ENCODE measurements at places on chromosomes 2 and 18.

GRCh38 chr2:29723255-29724001, 198.0 kb downstream of the ALK start:
- DNase-seq: no peak

- no peak for DNase-seq
These were observed 1355.4 kb upstream of the ACVR2A start for GRCh38 chr2:146489386-146489785.

DNA sequence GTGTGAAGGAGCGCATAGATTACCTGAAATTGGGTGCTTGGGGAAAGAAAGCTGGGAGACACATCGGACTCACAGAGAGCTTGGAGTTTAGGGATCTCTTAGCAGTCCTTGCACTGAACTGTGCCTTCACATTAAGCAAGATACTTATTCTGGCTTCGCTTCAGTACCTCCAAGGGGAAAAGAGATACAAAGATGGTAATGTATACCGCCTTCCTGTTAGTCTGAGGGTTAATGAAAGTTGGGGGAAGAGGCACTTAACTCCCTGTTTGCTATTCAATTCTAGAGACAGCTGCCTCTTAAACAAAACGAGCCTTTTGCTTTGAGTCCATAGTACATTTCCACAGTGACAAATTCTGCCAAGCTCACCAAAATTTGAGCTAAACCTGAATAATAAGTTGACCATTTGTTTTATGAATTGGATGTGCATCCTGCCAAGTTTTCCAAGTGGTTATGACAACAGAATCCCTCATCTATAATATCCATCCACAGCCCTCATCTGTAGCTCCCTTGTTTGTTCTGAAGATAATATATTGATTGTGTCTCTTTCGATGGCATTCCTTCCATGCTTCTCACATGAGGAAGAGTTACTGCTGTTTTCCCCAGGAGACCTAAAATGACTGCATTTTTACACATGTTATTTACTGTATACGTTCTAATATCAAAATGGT, 287.1 kb upstream of the ATP5MC3 start:
- DNase-seq: no peak

DNA sequence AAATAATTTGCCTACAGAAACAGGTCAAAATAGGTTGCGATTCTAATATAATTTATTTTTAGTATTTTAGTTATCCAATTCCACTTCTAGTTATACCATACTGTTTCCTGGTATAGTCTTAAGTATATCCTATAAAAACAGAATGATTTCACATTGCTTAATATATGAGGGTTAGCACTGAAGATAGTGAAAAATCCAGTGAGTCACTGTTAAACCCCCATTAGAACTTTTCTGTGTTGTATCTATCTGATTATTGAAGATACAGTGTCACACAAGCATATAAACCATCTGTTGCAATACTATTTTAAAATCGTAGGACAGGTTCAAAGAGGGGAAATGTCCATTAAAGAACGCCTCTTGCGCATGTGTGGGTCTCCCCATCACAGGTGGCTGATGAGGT, 110.0 kb downstream of the FEZ2 start:
- no peak for DNase-seq

DNA sequence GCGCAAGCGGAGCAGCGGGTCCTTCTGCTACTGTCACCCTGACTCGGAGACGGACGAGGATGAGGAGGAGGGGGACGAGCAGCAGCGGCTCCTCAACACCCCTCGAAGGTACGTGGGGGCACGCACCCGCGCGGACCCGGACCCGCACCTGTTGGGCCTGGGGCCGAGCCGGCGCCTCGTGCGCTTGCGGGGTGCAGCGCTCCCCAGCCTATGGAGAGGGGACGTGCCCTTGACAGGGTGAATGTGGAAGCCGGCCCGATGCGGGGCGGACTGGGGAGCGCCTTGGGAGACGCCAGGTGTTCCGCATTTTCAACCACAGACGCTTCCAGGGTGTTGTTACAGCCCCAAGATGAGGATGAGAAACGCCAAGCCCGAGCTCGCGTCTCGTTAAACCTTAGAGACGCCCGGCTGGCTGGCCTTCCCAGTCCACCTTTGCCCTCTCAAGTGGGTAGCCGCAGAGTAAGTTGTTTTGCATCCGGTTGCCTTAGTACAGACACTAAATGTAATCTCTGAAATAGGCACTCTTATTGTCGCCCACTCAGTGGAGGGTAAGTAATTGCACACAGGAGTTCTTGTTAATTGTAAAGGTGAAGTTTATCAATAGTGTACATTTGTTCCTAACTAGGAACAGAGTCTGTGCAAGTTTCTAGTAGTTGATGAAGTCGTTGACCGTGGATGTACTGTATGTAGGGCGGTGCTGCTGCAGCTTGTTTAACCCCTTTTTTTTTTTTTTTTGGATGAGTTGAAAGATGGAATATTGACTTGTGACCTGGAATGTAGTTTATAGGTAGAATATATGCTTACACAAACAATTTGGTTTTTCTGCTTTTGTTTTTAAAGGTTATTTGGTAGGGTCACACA, 815 bp downstream of the GMCL1 start:
- peak; percentile 70 for DNase-seq

GRCh38 chr2:241289053-241289452, 26.4 kb downstream of the HDLBP start:
- DNase-seq: no peak

DNA sequence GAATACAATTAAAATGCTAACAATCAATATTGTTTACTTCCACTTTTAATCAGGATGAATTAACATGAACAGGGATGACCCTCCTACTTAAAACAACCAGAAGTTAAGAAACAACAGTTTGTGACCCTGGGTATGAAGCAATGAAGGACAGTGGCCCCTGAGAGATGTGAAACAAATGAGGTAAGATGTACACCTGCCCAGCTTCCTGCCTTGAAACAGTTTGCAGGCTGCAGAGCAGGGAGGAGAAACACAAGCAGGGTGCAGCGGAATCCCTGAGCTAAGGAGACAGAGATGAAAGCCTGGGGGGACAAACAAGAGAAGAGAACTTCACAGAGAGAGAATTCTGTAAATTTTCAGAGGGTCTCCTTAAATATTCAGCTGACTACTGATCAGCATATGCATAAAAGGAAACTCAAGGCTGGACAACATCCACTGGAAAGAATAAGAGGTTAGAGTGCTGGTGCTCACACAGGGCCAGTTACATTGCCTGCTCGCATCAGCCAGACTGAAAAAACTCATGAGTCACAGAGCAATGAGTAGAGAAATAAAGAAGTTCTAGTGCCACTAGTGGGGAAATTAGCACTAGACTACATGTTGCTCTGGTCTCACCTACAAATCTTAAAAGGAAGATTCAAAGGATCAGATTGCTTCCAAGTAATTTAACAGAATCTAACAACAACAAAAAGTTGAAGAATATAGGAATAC, 106.4 kb downstream of the PID1 start:
- no peak for DNase-seq

DNA sequence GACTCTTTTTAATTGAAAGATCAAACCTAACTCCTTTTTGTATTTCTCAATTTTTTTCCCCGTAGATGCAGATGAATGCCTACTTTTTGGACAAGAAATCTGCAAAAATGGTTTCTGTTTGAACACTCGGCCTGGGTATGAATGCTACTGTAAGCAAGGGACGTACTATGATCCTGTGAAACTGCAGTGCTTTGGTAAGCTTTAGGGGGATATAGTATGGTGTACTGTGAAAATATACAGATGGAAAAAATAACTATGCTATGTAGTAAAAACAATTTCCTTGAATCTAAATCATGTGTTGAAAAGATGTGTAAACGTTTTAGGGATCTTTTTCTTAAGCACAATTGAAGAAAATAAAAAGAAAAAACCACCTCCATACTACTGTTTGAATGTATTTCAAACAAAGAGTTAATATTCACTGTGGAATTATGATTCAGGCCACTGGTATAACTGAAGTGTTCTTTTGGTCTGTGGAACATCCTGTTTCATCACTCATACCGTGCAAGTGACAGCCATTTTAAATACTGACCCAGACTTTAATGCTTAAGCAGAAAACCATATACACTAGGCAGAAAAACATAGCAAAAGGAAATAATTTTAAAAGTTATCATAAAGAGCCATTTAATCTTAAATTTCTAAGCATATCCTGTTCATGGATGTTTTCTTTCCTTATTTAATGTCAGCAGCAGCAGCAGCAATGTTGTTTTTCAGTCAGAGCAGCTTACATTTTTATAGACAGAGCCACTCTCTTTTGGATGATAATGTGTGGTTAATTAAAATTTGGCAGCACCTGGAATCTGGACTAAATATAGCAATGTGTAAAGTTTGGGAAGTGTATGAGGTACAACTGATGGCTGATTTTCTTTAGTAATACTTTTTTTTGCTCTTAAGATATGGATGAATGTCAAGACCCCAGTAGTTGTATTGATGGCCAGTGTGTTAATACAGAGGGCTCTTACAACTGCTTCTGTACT, 112.8 kb upstream of the RASGRP3 start:
- DNase-seq: no peak

DNA sequence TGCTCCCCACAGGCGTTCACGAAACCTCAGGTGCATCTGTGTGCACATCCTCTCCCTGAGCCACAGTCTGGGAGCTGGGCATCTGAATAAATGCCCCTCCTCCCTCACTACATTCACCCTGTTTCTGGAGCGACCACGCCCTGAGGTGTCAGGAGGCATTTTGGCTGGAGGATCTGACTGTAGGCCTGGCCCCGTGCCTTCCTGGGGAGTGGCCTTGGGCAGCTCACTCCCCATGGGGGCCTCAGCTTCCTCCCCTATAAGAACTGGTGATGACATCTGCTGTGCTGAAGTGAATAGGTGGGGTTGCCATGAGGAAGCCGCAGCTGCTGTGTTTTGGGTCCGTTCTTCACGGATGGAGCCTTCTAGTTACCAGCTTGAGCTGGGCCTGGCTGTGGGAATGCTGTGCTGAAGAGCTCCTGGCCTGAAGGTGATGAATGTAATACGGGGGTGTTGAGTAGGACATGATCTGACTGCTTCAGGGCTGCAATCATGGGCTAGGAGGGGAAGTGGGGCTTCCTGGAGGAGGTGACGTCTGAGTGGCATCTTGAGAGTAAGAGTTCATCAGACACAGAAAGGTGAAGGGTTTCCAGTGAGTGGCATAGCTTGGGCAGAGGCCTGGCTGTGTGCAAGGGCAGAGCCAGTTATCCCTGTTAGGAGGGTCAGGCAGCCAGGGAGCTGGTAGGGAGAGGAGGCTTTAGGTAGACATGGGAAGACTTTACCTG, 58.2 kb downstream of the GLI2 start:
- no peak for DNase-seq

All from activated T-cell treated with anti-CD3 and anti-CD28 coated beads, Interleukin-2, amount 50 U/mL, for 48 hours (primary cell).